ENCODE measurements at places on chromosomes 2 and 18.

DNA sequence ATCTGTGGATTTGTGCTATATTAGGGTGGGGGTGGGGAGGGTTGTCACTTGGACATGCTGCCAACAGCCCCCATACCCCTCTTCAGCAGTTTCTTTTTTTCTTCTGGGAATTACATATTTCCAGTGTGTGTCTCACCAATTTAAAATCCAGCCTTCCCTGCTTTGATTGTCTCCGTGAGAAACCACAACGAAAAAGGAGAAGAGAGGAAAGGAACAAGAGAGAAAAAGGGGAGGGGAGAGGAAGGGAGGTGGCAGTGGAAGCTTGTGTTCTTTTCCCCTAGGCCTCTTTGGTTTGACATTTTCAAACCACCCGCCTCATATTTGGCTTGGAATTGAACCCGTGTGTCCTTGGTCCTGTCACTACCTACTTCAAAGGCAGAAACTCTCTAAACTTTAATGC, 860 bp downstream of the CTNNA2 start:
- no peak for DNase-seq

GRCh38 chr2:188785490-188785889, 188.7 kb upstream of the COL3A1 start:
- DNase-seq = no peak

DNA sequence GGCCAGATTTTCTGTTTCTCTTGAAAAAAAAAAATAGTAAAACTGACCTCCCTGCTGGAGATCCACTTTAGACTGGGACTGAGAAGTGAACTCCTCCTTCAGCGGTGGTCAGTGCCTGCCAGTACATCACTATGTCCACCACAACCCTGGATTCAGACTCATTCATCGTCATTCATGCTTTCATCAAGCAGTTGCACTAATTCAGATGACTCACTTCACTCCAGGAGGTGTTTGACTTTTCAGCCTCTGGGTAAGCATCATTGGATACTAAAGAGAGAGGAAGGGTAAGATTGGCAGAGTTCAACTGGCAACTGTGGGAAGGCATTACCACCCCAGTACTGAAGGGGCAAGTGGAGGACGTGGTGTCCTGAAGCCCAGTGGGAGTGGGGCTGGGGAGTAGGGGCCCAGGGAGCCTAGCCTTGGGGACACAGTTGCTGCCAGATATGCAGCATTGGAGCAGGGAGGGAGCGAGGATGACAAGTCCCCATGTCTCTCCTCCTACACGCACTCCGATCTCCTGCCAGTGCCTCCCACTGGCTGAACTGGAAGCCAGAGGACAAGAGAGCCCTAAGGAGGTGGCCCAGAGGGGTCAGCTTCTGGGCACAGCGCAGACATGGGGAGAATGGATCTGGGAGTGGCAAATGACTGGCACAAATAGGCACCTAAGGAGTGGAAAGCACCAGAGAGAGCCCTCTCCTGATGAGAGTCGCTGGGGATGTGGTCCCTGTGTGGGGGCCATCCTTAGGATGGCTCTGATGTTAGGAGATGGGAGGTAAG, 111.1 kb downstream of the TGFA start:
- no peak for DNase-seq

- DNase-seq = no peak
Observed at GRCh38 chr2:240373289-240373885, 62.1 kb upstream of the GPC1 start.

GRCh38 chr18:67670024-67670543, 153.6 kb upstream of the DSEL start:
- DNase-seq = no peak

- peak; percentile 13 for DNase-seq
Observed at GRCh38 chr2:202032846-202033316, 774 bp upstream of the FZD7 start.

DNA sequence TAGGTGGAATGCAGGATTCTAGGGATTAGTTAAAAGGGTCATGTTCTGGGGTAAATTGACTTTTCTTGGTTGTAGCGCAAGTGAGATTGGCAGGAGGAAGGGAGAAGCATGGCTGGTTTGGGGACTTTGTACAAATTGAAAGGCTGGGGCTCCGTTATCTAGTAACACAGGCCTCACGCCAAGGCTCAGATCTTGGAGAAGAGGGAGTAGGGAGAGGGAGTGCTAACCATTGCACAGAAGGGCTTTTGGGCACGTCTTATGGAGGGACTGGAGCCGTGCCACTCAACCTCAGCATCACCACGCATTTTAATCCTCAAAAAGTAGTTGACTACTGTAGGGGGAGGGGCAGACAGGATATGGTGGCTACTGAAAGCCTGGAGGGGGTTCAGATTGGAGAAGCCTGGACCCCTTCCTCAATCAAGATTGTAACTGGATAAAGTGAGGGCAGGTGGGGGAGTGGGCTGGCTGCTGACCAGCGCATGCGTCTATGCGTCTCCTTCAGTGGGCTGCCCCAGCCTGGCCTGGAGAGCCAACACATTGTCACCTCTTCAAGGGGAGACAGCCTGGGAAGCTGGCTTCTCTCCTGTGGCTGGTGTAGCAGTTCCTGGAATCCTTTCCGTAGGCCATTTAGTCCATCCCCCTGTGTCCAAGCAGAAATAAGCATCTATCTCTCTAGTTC, 14.3 kb downstream of the IGFBP5 start:
- DNase-seq = no peak

DNA sequence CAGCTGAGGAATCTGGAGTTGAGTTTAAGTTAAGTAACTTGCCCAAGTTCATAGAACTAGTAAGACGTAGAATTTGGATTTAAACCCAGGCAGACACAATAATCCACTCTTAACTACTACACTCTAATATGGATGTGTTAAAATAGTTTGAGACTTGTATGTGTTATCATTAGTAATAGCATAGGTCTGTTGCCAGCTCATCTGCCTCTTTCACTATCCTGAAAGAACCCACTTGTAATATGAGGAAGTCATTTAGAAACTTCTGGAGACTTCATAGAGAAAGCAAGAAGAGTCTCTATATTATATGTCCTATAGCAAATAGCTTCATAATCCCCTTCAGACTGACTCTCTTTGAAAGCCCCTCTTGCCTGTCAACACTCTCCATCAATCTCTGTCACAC, 43.0 kb upstream of the ACADL start:
- no peak for DNase-seq

DNA sequence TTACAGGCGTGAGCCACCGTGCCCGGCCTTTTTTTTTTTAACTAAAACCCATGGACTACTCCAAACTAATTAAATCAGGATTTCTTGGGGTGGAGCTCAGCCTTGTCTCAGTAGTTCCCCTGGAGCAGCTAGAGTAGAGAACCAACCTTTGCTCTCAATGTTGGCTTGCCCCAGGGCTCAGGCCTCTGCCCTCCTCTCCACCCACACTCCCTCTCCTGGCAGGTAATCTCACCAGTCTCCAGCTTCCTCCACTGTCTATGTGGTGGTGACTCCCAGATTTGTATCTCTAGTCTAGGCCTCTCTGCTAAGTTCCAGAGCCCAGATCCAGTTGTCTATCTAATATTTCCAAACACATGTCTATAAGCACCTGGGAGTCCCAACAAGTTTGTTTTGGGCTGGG, 9.6 kb upstream of the MTA3 start:
- no peak for DNase-seq

DNA sequence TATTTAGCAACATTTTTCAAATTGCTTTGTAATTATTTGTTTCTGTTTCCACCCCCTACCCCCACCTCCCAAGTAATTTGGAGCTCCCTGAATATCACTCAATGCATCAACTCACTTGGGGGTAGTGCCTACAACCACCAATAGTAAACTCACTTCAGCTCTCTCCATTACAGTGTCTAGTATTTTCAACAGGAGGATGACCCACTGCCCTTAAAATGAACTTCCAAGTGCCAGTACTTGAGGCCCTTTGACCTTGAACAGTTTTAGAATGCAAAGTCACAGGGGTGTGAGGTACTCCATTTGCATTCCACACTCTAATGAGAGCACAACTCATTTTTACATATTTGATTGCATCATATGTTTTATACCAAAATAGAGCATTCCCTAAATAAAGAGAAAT, 523.0 kb downstream of the ERBB4 start:
- DNase-seq = no peak

DNA sequence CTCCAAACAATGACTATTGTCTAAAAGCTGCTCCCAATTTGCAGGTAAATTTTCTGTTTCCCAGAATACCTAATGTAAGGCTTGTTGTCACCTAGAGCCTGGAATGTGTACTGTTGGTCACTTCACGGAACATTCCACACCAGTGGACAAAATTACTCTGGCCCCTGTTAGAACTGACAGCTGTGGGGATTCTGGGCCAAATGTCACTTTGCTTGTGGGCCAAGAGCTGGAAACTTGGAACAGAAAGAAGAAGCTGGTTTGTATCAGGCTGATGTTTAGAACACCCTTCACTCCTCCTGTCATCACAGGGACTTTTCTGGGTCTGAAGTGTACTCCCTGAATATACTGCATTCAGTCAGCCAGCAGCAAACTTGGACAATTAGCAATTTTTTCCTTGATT, 495.6 kb upstream of the SYT4 start:
- DNase-seq = no peak

DNA sequence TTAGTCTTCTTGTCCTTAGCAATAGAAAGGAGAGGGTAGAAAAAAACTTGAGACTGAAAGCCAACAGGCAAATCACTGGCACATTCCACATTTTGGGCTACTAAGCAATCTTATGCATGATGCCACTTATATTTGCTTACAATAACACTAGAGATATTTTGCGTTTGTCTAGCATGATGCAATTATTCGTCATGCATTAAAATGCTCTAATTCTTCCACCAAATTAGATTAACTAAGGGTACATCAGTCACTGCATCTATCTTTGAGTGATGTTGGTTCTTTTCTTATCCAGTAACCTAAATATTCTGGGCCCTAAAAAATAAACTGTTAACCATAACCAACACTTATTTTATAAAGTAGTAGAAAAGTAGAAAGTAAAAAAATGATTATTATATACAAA, 1311.7 kb upstream of the CDH2 start:
- no peak for DNase-seq

DNA sequence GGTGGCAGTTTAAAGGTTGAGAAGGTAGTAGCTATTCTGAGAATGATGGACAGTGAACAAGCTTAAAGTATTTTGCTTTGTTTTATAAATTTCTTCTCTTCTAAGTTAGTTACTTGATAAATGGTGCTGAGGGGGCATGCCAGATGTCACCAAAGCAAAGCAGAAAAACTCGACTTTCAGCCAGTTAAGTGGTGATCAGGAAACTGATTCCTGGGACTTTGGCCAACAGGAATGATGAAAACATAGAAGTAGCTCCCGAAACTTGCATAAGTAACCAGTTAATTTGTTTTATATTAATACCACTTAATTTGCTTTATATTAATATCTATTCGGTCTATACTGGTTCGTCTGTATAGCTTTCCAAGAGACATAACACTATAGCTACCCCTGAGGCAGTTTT, 82.6 kb downstream of the FANCL start:
- no peak for DNase-seq

- peak; percentile 83 for DNase-seq
Observed at GRCh38 chr2:178522950-178523595, 42.8 kb downstream of the PLEKHA3 start.

- DNase-seq = no peak
Observed at GRCh38 chr2:64593035-64593655, 60.6 kb downstream of the SERTAD2 start.

DNA sequence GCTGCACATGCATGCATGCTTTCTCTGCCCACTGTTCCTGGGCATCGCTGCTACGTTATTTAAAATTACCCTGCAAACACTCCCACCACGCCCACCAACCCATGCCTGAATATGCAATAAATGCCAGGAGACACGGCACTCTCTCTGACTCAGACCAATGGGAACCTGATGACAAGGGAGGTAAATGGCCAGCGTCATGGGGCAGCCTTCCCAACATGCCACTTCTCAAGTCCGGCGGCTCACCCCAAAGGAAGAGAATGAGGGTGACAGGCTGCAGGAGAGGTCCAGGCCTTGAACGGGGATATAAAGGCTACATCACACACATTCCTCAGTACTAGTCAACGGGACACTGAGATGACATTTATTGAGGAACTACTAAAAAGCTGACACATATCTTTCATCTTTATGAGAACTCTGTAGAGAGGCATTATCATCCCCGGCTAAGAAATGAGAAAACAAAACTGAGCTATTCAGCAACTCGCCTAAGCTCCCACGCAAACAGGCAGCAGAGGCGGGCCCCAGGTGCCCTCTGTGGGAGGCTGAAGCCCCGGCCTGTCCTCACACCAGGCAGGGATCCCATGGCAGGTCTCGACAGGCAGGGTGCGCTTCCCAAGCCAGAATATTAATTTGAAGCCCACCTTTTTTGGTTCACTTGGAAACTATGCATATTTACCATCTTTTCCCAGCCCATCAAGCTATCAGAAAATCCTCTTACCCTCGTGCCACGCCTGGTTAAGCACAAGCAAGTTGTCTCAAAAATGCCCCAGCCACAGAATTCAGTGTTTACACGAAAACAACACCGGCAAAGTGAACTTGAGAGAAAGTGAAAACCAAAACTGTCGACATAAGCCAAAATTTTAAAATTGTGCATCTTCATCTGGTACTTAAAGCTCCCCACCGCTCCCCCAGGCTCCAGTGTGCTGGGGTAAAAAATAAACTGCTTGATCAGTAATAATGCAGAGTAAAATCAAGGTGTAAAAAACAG, 166.3 kb downstream of the HDAC4 start:
- DNase-seq = no peak

- DNase-seq = no peak
Observed at GRCh38 chr2:48174503-48174902, 268.2 kb upstream of the FBXO11 start.

- no peak for DNase-seq
Observed at GRCh38 chr2:201600906-201601305, 42.4 kb downstream of the TMEM237 start.

GRCh38 chr2:240220371-240220770, 79.9 kb upstream of the OTOS start:
- DNase-seq = no peak

DNA sequence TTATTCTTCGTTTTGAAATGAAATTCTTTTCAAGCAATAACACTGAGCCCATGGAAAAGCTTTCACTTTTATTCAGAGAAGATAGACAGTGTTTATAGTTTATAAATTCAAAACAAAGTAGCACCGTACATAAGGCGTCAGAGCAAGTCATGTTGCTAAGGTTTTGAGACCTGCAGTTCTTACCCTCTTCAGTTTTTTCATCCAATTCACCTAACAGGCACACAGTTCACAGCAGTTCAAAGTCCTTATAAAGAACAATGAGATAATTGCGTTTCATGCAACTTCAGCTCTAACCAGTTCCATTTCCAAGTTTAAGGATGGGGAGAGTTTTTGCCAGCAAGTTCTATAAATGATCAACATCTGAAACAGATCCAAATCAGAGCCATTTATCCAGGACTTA, 96.7 kb downstream of the ARHGAP15 start:
- no peak for DNase-seq

DNA sequence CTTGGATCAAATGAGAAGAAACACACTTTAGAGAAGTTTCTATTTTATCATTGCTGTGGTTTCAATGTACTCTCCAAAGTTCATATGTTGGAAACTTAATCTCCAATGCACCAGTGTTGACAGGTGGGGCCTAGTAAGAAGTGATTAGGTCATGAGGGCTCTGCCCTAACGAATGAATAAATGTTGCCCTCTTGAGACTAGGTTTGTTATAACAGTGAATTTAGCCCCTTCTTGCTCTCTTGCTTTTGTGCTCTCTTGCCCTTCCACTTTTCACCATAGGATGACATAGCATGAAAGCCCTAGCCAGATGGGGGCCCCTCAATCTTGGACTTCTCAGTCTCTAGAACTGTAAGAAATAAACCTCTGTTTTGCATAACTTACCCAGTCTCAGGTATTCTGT, 664.8 kb downstream of the DCC start:
- no peak for DNase-seq

GRCh38 chr2:77873506-77873905, 351.3 kb upstream of the LRRTM4 start:
- no peak for DNase-seq

Measured in stimulated activated CD4-positive, alpha-beta T cell treated with anti-CD3 and anti-CD28 coated beads, Interleukin-1b, Interleukin-23, amount 100 ng/mL, for 48 hours (primary cell).